ENCODE measurements at places on chromosomes 7 and 10.

- DNase-seq = no peak
Measured at GRCh38 chr7:20095862-20096261, 121.3 kb downstream of the MACC1 start.

GRCh38 chr7:92698237-92698841 lies 108.1 kb upstream of the FAM133B start:
- DNase-seq = no peak

DNA sequence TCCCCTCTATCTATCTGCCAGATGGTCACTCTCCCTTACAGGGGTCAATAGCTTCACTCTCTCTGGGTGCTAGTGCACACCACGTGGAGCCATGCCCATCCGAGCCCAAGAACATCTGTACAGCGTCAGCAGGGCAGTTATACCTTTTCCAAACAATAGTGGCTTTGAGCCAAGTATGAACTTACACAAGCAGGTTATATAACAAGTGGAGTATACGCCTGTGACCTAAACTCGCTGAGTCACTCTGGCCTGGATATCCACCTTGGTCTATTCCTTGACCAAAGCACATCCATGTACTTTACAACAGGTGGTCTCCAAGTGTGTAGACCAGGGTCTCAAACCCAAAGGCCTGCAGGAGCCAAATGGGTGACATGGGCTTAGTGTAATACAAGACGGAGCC lies 20.3 kb downstream of the PLAC9 start:
- DNase-seq = no peak

DNA sequence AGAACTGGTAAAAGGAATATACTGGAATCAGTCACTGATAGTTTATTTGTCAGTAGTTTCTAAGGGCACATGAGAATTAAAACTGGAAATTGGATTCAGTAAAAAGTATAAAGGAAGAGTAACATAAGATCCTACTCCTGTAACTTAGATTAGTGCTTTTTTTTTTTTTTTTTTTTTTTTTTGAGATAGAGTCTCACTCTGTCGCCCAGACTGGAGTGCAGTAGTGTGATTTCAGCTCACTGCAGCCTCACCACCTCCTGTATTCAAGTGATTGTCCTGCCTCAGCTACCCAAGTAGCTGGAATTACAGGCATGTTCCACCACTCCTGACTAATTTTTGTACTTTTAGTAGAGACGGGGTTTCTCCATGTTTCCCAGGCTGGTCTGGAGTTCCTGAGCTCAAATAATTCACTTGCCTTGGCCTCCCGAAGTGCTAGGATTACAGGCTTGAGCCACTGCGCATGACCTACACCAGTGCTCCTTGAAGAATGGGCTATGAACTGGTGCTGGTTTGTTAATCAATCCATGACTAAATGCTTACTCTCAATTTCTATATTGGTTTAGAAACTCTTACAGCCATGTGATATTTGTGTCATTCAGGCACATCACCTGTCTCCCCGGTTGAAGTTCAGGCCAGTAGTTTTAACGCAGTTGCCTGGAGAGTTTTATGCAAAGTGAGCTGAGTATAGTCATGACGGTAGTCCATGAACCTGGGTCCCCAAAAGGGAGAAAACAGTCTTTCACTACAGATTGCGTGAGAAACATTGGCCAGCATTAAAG lies 65.0 kb downstream of the ZEB1 start:
- no peak for DNase-seq

GRCh38 chr7:149460493-149461277 lies at the start of gene ZNF777:
ZNF777 (minus strand) TSS chr7:149461062; CDS start chr7:149456022, 5,040 bp downstream.
- peak; percentile 87 for DNase-seq

DNA sequence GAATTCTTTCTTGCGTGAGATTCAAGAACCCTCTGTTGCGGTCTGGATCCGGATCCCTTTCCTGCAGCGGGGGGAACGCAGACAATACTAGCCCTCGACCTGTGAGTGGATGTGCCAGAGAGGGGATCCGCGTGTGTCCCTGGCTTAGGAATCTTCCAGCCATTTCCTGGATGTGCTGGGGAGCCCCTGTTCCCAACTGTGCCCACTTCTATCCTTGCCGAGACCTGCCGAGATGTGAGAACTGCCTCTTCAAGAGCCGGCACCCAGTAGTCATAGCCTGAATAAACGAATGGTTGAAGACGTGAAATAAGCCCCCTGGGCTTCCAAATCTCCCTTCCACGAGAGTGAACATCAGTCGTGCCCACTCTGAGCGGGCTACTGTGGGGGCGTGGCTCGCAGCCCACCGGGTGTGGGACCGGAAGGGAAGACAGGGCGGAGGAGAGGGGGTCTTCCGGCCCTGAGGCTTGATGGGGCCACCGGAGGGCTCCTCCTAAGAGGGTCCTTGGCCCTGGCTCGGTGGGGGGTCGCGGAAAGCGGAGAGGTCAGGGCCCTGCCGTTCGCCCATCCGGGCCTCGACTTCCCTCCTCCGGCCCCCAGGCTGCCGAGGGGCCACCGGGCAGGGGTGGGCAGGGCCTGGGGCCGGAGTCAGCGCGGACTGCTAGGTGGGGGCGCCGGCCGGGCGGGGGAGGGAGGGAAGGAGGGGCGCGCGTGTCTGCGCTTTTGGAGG lies 1.3 kb upstream of the CCDC136 start:
- DNase-seq = no peak

- DNase-seq = no peak
Measured at GRCh38 chr10:91432175-91432574, 22.0 kb downstream of the HECTD2 start.

DNA sequence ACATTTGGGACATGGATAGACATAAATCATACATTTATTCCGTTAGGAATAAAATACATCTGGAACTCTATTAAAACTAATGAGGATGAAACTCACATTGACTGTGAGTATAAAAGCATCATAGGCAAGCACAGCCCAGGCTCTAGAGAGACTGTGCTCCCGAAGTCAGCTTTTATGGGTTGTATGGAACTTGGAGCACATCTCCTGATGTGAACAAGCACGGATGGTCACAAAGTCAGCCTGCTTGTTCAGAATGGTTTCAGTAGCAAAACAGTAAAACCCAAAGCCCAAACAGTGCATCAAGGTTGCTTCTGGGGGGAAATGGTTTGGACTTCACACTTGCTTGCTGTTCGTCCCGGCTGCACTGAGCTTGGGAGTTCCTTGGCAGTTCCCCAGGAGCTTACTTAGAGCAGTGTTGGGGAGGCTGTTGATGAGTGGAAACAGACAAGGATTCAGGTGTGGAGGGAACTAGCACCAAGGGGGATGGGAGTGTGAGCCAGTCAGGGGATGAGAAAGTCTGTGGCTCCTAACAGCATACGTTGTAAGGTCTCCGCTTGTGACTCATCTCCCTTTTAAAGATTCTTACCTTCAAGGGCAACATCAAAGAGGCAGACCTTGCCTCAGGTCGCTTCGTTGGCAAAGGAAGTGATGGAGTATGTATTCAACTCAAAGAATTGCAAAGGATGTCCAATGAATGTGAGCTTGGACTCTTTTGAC lies 19.7 kb upstream of the ITGA8 start:
- no peak for DNase-seq

DNA sequence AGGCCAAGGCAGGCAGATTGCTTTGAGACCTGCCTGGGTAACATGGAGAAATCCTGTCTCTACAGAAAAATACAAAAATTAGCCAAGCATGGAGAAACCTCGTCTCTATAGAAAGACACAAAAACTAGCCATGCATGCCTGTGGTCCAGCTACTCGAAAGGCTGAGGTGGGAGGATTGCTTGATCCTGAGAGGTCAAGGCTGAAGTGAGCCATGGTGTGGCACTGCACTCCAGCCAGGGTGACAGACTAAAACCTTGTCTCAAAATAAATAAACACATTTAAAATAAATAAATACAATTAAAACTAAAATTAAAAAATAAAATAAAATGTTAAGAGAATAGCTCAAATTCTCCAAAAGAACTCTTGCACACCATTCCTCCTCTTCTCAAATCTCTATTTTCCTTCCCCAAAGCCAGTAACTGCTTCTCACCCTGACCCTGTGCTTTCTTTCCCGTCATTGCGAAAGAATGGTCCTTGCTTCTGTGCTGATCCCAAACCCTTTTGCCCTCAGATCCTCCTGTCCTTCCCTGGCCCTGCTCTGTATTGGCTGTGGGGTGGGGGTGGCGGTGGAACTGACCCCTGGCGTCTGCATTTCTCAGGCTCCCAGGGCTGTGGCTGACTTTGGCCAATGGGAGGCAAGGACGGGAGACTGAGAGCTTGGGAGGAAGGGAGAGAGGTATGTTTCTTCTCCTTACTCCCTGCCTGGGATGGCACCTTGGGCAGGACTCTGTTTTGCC lies 12.4 kb downstream of the SRGN start:
- DNase-seq = no peak

DNA sequence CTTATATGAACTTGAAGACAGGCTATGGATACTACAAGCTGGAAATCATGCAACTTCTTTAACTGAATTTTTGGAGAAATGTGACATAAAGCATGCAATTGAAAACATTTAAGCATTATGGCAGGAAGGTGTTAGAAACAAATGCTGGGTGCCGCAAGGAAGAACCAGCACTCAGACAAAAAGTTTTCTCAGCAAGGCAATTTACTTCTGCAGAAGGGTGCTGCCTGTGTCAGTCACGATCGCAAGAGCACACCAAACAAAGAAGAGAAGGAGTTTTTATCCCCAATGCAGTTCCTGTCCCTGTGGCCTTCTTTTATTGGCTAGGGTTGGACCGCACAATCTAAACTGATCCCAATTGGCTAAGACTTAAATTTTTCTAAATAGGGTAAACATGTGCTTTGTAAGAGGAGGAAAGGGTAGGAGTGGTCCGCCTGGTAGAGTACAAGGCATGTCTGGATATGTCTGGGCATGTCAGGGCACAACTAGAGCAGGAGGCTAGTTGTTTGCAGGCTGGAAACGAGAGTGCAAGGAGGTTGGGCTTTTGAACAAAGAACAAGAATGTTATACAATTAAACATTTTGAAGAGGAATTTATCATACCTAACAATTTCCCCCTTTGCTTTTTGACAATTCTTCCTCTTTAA lies 109.6 kb upstream of the FAM3C start:
- no peak for DNase-seq

DNA sequence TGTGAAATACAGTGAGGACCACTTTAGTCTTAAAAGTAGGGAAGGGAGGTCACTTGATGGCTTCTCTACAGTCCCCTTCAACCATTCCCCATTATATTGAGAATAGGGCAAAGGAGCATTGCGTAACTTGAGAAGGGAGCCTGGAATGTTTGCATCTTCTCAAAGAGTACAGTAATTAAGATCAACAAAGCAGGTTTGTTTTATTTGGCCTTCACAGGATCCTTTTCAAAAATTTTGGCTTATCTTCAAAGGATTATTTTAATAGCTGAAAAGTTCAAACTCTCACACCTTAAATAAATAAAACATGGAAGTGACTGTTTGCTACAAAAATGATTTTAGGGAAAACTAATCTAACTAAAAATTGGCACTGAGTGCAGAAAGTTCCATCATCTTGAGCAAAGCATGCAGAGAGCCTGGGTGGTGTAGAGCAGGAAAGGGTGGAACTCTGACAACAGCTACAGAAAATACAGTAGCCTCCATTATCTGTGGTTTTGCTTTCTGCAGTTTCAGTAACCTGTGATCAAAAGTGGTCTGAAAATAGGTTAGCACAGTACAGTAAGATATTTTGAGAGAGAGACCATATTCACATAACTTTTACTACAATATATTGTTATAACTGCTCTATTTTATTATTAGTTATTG lies 214.0 kb downstream of the MDFIC start:
- DNase-seq = no peak

GRCh38 chr10:91549262-91549661 lies 83.6 kb downstream of the PPP1R3C start:
- DNase-seq = no peak

- DNase-seq = no peak
Measured at GRCh38 chr10:15069230-15069629, 19.3 kb downstream of the ACBD7 start.

- DNase-seq = no peak
Measured at GRCh38 chr7:72176875-72177274, 235.3 kb downstream of the CALN1 start.

GRCh38 chr7:44063894-44064651 lies 1.3 kb downstream of the PGAM2 start:
- DNase-seq = no peak

GRCh38 chr10:68194290-68194689 lies 37.6 kb downstream of the ATOH7 start:
- DNase-seq = no peak

DNA sequence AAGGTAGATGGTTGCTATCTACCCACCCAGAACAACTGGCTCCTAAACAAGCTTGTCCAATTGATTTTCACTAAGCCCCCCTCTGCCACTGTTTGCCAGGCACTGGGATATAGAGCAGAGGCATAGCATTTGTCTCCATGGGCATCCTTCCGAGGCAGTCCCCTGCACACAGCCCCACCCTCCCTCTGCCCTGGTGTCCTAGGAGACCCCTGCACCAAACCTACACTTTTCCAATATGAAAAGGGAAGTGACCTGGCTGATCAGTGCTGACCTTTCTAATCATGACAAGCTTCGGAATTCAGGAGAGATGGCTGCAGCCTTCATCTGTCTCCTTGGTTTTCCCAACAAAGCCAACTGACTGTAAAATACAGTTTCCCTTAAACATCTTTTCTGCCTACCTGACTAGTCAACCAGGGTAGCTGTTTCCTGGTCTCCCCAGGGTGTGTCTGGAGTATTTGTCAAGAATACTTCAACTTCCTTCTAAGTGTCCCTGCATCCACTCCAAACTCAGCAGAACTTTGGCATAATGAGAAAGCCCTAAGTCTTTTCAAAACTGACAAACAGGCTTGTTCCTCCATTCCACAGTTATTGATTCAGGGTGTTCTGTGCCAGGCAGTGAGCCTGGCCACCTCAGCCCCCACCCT lies 7.6 kb upstream of the SLC18A3 start:
- no peak for DNase-seq

DNA sequence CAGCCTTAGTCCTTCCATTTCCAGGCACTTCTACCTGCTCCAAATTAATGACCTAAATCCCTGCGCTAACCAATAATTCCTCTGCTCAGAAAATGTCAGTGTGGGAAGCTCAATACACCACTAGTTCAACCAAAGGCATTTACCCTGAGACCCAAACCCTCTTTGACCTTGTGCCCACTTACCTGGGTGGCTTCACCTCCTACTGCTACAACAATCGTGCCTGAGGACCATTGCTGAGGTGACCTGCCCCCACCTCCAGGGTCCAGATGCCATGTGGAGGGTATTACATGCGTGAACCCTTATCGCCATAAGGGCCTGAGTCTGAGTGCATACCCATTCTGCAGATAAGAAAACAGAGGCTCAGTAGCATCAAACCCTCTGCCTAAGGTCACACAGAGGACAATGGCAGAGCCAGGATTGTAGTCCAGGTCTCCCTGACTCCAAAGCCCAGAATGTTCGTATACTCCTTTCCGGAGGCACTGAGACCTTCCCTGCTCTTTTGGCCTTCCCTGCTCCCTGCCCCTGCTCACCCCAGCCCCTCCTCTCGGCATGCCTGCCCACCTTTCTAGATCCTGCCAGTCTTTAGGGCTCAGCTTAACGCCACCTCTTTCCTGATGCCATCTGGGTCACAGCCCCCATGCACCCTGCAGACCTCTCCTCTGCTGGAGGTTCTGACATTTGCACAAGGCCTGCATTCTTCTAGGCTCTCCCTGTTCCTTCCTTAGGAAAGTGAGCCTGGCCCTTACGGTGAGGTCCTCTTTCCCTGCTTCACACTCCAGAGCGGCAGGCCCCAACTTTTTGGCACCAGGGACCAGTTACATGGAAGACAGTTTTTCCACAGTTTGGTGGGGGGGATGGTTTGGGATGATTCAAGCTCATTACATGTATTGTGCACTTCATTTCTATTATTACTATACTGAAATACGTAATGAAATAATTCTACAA lies 94.9 kb downstream of the CHST15 start:
- no peak for DNase-seq

All from inflammatory macrophage treated with lipopolysaccharide for 1 hour (primary cell).